Epithelial cell of umbilical artery (primary cell): ENCODE measurements at places on chromosomes 6 and 20. TPM values are rescaled to one million over a fixed set of nuclear protein-coding genes. Genes with fewer than 3 reads are reported as not detected.

BPIFB4 gene
- total RNA-seq = not detected in 2 replicates

PLA2G7 gene
- not detected in 2 replicates for total RNA-seq

JAG1 gene
- total RNA-seq = 82.5 and 98.8 TPM in 2 replicates

SLC22A7 gene
- total RNA-seq = not detected in 2 replicates

LY6G5C gene
- total RNA-seq = under 0.01 and 2.7 TPM in 2 replicates

SASH1 gene
- total RNA-seq = 77.6 and 82.4 TPM in 2 replicates

NMBR gene
- not detected in 2 replicates for total RNA-seq

PRDM13 gene
- not detected in 2 replicates for total RNA-seq
